Spinal cord (tissue), 10 donors: ENCODE measurements at places on chromosomes 4 and X. TPM values are rescaled to one million over a fixed set of nuclear protein-coding genes. Genes with fewer than 3 reads are reported as not detected.

GATA1 gene
- 0.59 TPM for total RNA-seq

RPS3A gene
- total RNA-seq = 1,819 TPM

CXorf49 gene
- total RNA-seq = not detected

SPACA5 gene
- total RNA-seq = not detected

NPY1R gene
- 24.4 TPM for total RNA-seq

HELT gene
- total RNA-seq = not detected

LETM1 gene
- total RNA-seq = 29.3 TPM

IQCM gene
- not detected for total RNA-seq

FAM50A gene
- 17.9 TPM for total RNA-seq

GLRB gene
- total RNA-seq = 70.1 TPM

PRRG3 gene
- 7.7 TPM for total RNA-seq

MAPK10 gene
- 202 TPM for total RNA-seq

DAPP1 gene
- 5.7 TPM for total RNA-seq

OGT gene
- total RNA-seq = 136 TPM

PHOX2B gene
- 0.11 TPM for total RNA-seq

POU3F4 gene
- total RNA-seq = 2.9 TPM

AFF2 gene
- total RNA-seq = 43.0 TPM

ARX gene
- total RNA-seq = not detected

EXOC1L gene
- 0.59 TPM for total RNA-seq

CXCL9 gene
- 0.10 TPM for total RNA-seq

OPRPN gene
- total RNA-seq = not detected

GAB3 gene
- 4.4 TPM for total RNA-seq

FRG2 gene
- not detected for total RNA-seq

TACR3 gene
- 8.2 TPM for total RNA-seq

RTL9 gene
- total RNA-seq = 0.99 TPM
